Activated CD4-positive, alpha-beta T cell treated with anti-CD3 and anti-CD28 coated beads, Interleukin-2, amount 50 U/mL, for 1 hour (primary cell): ENCODE measurements at places on chromosomes 3 and 15.

DNA sequence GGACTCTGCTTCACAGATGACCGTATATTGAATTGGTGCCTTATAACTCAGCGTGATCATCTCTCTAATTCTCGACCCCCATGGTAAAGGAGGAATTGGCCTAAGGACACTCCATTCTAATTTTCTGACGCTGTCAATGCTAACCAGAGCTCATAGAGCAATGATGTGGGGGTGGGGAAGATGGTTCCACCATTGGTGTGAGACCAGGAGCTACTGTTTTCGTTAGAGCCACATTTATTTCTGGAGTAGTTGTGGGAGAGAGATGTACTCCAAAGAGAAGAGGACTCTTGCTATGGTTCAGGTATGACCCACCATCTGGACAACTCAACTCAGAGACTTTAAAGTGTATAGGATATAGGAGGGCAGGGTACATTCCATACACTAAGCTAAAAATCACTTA, 16.3 kb downstream of the ZBTB38 start:
- no peak for DNase-seq

DNA sequence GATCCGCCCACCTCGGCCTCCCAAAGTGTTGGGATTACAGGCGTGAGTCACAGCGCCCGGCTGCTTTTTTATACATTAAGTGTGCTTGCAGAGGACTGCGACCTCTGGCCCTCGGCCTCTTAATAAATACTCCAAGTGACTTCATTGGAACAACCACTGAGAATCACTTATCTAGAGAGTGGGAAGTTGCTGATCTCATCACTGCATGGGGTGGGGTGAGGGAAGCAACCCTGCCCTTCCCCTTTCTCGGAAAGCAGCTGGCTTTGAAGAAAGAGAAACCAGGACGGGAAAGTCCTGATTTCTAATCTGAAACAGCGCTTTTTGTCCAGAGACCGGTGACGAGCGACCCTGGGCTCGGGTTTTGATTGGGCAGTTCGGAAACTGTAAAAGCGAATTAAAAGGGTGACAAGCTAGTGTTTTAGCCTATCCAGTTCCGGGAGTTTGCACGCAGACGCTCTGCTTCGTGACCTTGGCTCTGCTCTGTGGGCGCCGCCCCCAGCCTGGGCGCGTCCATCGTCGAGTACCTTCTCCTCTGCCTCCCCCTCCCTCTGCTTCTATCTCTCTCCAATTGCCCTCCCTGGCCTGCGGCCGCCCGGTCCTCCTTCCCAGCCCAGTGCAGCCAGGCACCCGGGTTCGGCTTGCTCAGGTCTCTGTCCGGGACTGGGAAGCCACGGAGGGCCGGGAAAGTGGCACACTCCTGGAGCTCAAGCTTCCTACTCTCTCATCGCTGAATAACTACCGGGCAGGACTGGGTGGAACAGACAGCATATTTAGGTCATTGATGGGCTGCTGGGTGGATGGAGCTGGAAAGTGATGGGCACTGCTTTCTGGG, 7.5 kb upstream of the TRIM69 start:
- peak; percentile 92 for DNase-seq

- DNase-seq: no peak
Measured at GRCh38 chr3:158085931-158086330, 20.3 kb downstream of the SHOX2 start.

GRCh38 chr15:92023965-92024364, 170.5 kb downstream of the SLCO3A1 start:
- no peak for DNase-seq

DNA sequence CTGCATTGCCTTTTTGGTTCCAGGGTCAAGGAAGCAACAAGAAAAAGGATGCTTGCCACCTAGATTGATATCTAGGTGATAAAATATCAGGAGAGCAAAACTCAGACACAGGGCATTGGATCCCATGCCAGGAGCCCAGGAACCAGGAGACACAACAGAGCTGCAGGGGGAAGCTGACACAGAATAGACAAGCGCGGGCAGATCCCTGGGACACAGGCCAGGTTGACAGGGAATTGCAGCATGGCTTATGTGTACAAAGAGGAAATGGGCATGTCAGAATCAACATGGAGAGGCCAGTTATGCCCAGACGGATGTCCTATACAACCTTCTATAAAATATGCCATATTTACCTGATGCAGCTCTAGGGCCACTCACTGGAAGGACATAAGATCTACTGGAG, 84.2 kb downstream of the SEMA6D start:
- no peak for DNase-seq

- no peak for DNase-seq
Measured at GRCh38 chr3:50737906-50738598, 63.3 kb downstream of the DOCK3 start.

DNA sequence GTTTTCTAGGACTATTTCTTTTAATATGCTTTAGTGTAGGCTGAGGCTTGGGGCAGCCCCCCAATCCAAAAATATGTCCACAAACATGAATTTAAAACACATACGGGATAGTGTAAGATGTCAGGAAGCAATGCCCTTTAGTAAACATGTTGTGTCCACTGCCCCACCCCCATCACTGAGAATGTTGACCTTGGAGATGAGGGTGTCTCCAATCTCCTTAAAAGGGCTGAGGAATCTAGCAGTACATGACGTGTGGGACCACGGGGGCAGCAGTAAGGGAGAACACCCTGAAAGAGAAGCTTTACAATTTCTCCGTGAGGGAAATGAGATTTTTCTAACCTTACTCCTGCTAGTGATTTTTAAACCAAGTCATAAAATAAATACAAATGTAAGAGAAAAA, 84.7 kb downstream of the SQOR start:
- no peak for DNase-seq

GRCh38 chr3:39460677-39461076, 6.8 kb upstream of the MOBP start:
- DNase-seq: no peak

DNA sequence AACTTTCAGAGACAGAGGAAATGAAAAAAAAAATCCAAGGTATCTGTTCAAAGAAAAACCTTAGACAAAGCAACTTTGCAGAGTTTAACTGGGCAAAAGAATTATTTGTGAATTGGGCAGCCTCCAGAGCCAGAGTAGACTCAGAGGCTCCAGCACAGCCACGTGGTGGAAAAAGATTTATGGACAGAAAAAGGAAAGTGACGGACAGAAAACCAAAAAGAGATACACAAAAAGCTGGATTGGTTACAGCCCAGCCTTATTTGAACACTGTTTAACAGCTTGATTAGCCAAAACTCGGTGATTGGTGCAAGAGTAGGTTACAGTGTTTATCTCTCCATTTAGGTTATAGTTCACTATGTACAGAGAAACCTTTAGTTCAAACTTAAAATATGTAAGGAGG, 23.7 kb upstream of the GPD1L start:
- DNase-seq: no peak
